ENCODE measurements at places on chromosomes 1 and 21.

- DNase-seq, result no peak
These were observed 118.4 kb downstream of the DISP1 start for GRCh38 chr1:222933273-222933672.

GRCh38 chr1:62746086-62746808, 37.7 kb upstream of the ATG4C start:
- no peak for DNase-seq

- DNase-seq, result no peak
These were observed 191.3 kb upstream of the HP1BP3 start for GRCh38 chr1:20978413-20978812.

DNA sequence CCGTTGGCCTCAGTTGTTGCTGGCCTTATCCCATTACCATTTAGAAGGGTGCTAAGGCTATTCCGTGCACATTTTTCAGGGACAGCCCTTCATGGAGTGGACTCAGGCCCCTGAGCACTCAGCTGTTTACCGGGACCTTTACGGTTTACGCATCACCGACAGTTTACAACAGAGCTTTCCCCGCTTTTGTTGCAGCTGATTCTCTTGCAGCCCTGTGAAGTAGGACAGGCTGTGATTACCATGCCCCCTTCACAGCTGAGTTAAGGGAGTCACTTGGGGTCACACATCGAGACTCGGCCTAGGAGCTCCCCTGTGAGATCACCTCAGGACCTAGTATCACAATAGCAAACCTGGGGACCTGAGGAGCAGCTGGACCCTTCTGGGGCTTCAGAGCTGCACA, 41.9 kb downstream of the PTPRF start:
- DNase-seq, result no peak

GRCh38 chr1:196970182-196970581, 7.2 kb upstream of the CFHR5 start:
- no peak for DNase-seq
